Epithelial cell of proximal tubule (primary cell): ENCODE measurements at places on chromosomes 7 and 10.

DNA sequence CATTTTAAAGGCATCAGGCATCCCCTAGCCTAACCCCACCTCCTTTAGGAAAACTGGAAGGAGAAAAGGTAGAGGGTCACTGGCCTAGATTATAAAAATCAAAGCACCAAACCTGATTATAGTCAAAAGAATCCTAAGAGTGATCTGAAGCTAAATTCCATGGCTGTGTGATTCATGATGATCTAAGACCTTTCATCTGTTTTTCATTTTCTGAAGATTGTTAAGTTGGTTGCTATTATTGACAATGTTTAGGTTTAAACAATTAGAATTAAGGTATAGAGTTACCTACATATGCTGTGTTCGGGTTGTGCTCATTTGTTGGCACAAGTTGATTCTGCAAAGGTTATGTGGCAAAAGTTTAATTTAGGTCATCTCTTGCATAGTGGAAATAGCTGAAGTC lies 148.7 kb downstream of the BICC1 start:
- no peak for DNase-seq

DNA sequence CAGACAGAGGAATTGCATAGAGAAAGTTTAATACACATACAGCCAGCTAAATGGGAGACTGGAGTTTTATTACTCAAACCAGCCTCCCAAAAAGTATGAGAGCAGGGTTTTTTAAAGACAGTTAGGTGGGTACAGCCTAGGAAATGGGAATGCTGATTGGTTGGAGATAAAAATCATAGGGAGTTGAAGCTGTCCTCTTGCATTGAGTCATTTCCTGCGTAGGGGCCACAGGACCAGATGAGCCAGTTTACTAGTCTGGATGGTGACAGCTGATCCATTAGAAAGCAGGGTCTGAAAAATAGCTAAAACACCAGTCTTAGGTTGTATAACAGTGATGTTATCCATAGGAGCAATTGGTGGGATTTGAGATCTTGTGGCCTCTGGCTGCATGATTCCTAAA lies 76.1 kb upstream of the POM121L12 start:
- no peak for DNase-seq

- DNase-seq: no peak
These were observed 268.3 kb upstream of the MTPN start for GRCh38 chr7:136245327-136246004.

DNA sequence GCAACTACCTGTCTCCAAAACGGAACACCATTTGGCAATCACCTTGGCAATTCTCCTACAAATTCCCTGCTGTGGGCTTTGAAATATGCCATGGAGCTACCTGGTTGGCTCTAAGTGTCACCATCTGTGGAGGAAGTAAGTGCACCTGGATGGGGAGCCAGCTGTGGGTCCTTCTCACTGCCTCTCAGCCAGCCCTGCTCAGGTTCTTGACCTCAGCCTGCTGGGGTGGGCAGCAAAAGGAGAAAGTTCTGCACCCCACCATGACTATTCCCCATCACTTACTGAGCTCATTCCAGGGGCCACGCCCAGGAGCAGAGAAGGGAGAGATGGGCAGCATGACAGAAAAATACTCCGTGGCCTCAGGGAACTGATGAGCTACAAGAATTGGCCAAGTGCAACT lies 158.7 kb downstream of the TNS3 start:
- no peak for DNase-seq

DNA sequence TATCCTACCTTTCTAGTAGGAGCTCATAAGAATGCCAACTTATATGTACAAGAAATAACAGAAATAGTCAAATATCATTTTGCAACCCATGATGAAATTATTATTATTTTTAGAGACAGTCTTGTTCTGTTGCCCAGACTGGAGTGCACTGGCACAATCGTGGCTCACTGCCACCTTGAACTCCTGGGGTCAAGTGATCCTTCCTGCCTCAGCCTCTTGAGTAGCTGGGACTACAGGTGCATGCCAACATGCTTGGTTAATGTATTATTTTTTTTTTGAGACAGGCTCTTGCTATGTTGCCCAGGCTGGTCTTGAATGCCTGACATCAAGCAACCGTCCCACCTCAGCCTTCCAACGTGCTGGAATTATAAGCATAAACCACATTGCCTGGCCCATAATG lies 44.8 kb downstream of the TNPO3 start:
- DNase-seq: no peak

GRCh38 chr10:93565446-93565845 lies 1.0 kb upstream of the FFAR4 start:
- DNase-seq: no peak

- DNase-seq: no peak
These were observed 21.4 kb downstream of the SLF2 start for GRCh38 chr10:100934084-100934659.

GRCh38 chr7:92769394-92769699 lies 67.0 kb downstream of the CDK6 start:
- DNase-seq: no peak

- DNase-seq: no peak
These were observed 184.4 kb downstream of the DNAJB6 start for GRCh38 chr7:157521061-157521731.

GRCh38 chr7:74126220-74126880 lies 42.7 kb downstream of the LIMK1 start:
- DNase-seq: no peak

DNA sequence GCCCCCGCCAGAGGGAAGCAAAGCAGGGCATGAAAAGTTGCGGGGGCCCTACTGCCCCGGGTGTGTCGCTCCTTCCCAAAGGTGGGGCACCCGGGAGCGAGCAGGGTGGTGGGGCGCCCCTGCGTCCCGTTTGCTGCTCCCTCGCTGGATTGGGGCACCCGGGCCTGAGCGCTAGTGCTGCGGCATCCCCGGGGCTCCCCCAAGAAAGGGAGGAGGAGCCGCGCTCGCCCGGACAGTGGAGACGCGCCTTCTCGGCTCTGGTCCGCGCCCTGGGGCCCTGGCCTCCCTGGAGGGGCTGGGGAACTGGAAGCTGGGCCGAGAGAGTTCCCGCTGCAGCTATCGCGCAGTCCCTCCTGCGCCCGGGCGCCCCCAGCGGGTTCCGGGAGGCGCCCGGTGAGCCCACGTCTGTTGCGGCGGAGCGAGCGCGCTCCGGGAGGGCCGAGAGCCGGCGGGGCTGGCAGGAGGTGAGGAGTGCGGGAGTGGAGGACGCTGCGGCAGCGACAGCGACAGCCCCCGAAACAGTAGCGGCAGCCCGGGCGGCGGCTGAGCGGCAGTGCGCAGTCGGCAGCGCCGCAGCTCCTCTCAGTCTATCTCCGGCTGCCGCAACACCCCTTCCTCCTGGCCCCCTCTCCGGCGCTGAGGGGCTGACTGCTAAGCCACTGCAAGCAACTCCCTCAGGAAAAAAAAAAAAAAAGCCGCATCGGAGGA lies 504 bp upstream of the BMPER start:
- DNase-seq: no peak

GRCh38 chr10:116208956-116209567 lies 63.9 kb downstream of the GFRA1 start:
- no peak for DNase-seq

GRCh38 chr7:46032942-46033341 lies 111.9 kb upstream of the IGFBP3 start:
- DNase-seq: no peak

DNA sequence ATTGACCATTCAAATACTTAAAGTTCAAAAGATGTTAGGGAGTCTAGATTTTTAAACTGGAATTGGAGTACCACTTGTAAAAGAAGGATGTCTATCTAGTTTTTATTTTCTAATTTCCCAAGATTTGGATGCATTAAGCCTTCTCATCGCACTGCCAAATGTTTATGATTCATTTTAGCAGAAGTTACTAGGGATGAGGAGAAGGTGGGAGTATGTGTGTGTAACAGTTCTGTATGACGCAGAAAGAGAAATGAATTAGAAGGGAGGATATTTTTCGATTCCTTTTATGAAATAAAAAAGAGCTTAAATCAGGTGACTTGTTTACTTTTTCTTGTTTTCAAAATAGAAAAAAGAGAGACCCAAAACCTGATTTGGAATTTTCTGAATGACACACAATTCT lies 6.8 kb upstream of the SLK start:
- no peak for DNase-seq

GRCh38 chr10:93752761-93753160 lies 5.0 kb upstream of the LGI1 start:
- peak; percentile 22 for DNase-seq
